T-helper 17 cell (primary cell): ENCODE measurements at places on chromosomes 12 and 14. TPM values are rescaled to one million over a fixed set of nuclear protein-coding genes. Genes with fewer than 3 reads are reported as not detected.

Gene RERG
- not detected for total RNA-seq

DNA sequence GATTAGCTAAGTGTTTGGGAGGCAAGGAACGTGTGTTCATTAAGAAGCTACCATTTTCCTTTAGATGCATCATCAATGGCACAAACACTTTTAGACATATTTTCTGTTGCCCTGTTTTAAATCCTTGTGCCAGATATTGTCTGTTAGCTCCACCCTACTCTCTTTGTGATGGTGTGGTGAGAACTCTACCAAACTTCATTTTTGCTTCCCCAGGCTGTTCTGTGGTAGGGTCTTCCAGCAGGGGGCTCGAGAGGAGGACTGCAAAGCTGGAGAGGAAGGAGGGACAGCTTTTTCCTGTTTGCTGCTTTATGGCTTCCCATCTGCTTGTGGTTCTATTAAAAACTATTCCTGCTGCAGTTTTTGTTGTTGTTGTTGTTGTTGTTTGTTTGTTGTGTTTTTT is 23.8 kb upstream of the STRAP start:
- no peak for DNase-seq

DNA sequence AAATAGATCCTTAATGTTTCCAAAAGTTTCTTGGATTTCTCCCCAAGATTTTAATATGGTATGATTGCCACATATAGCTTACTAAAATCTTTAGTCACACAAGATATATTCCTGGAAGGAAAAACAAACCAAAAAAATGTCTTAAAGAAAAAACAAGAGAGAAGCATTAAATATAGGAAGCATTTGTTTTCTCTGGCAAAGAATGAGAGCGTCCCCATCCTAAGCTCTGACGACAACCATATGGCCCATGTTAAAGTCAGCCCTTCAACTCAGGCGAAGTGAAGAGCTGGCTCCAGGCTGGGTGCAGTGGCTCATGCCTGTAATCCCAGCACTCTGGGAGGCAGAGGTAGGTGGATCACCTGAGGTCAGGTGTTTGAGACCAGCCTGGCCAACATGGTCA is 35.6 kb downstream of the GCH1 start:
- no peak for DNase-seq

DNA sequence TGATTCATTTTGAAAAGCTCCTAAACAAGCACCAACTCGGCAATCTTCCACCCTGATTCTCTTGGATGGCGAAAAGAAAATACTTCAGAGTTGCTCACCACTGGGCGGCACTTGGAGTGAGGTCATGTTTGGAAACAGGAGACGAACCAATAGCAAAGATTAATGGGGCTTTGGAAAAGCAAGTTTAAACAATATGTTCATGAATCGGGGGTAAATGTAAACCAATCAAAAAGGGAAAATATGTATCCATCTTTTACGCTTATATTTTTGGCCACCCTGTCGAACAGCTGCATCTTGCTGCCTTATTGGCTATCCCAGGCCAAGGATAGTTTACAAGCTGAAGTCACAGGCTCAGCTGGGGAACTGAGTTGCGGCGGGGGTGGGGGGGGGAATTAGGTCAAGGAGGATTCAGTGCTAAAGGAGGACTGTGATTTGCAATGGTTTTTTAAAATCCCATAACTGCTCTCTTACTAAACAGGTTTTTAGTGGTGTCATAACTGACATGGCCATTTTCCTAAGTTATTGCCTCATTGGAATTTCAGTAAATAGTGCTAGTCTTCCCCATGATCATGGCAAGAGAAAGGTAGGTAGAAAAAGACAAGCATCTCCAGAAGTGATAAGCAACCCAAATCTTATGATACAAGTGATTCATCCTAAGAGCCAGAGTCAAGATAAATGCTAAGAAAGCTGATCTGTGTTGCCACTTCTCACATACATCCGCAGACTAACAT is 210.6 kb downstream of the PHLDA1 start:
- no peak for DNase-seq

DNA sequence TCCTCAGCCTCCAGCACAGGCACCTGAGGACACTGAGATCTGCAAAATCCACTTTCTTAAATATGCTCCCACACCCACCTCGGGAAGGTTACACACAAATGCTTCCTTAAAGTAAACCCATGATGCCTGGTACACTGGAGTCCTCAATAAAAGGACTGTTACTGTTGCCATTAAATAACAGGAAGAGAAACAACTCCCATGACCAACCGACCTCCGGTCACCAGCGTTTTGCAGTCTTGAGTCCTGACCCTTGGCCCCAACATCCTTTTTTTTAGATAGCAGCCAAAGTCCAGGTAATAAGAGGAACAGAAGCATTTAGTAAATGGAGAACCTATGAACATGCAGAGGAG is 42.4 kb downstream of the ITPK1 start:
- DNase-seq, result no peak
